ENCODE measurements at places on chromosomes 6 and 20.

DNA sequence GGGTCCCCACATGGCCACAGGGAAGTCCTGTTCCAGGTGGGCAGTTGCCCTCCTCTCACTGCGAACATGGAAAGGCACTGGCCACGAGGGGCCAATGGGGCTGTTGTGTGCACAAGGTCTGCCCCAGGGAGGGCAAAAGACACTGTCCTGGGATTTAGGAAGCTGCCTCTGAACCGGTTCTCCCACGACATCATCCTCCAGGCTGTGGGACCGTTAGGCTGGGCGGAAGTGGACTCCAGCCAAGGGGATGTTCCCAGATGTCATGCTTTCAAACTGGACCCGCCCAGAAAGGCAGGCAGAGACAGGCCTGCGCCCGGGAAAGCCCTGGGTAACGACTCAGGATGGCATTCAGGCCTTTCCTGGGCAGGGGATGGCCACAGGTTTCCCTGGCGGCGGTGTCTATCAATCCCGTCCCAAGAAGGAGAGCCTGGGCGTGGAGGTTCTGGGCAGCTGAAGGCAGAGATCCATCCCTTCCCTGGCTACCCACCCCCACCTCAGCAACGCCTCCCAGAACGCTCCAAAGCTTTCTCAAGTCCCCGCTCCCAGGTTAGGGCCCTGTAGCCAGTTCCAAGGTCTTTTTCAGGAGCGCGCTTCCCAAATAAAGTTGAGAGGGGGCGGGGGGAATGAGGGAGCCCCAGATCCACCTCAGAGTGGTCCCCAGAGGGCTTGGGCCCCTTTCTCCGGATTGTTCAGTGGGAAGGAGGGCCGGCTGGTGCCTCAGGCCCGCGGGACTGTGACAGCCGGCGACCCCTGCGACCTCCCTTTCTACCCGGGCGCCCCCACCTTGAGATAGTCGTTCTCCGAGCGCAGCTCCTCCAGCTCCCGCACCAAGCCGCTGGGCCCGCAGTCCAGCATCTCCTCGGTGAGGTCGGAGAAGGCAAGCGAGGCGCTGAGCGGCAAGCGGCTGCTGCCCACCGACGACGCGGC is 13.8 kb upstream of the TLDC2 start:
- peak; percentile 78 for DNase-seq

DNA sequence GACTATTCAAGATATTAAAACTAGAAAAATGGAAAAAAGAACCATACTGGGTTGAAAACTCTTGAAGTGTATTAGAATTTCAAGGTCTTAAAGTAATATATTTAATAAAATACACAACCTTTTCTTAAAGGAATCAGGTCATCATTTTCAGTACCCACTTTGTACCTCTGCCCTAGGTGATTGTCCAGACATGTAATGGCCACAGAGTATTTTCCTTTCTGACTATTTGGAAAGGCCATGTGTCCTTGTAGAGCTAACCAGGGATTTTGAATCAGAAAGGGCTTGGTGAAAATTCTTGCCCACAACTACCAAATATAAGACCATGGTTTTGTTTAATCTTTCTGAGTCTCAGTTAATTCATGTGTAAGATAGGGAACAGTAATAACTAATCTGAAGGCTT is 91.4 kb upstream of the MLIP start:
- no peak for DNase-seq

- DNase-seq, result no peak
These were observed 228.5 kb downstream of the DLL1 start for GRCh38 chr6:170062209-170062914.

DNA sequence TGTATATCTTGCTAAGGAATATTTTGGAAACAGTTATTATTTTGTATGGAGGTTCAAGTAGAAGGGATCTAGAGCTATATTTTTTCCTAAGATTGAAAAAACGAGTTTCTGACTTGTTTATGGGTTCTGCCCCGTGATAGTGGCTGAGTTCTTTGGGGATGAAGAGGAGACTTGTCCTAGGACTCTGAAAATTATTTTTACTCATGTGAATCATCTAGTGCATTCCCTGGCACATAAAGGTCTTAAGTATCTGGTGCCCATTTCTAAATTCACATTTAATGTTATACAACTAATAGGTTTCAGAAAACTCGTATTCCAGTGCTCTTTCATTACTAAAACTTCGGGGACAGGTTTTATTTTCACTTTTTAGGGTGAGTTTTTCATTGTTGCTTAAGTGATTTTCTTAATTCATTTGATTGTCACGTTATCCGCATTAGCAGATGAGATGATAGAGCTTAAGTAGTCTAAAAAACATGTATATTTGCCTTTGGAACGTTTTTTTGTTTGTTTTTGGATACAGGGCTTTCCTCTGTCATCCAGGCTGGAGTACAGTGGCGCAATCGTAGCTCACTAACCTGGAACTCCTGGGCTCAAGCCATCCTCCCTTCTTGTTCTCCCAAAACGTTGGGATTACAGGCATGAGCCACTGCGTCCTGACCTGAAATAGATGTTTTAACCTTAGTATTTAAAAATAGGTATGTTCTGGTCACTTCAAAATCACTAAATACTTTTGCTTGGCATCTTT is 2.1 kb downstream of the NFYA start:
- no peak for DNase-seq

DNA sequence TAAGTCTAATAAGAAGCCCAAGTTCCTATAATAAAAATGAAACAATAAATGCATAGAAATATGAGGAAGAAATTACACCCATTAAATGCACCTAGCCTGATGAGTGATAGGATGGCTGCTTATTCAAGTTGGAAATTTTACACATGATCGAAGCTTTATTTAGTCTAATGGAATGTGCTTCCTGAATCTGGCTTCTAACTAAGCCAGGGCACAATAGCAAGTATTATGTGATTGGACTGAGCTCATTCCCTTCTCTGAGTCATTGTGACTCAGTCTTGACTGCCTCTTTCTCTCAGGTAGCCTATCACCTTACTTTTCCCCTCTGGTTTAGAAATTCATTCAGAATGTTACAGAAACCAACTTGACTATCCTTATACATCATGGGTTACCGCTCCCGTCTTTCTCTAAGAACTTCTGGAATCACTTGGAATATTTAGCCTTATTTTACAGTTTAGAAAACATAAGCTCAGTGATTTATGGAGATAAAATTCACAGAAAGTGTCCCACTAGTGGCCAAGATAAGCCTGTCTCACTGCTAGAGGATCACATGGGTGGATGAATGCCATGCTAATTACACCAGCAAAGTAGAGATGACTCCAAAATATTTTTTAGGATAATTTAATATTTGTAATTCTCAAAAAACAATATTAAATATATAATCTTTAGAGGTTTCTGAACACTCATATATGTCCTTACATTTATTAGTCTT is 505.3 kb upstream of the JAG1 start:
- DNase-seq, result no peak
